Activated CD4-positive, alpha-beta T cell treated with anti-CD3 and anti-CD28 coated beads for 1 hour (primary cell): ENCODE measurements at places on chromosomes 7 and 10.

DNA sequence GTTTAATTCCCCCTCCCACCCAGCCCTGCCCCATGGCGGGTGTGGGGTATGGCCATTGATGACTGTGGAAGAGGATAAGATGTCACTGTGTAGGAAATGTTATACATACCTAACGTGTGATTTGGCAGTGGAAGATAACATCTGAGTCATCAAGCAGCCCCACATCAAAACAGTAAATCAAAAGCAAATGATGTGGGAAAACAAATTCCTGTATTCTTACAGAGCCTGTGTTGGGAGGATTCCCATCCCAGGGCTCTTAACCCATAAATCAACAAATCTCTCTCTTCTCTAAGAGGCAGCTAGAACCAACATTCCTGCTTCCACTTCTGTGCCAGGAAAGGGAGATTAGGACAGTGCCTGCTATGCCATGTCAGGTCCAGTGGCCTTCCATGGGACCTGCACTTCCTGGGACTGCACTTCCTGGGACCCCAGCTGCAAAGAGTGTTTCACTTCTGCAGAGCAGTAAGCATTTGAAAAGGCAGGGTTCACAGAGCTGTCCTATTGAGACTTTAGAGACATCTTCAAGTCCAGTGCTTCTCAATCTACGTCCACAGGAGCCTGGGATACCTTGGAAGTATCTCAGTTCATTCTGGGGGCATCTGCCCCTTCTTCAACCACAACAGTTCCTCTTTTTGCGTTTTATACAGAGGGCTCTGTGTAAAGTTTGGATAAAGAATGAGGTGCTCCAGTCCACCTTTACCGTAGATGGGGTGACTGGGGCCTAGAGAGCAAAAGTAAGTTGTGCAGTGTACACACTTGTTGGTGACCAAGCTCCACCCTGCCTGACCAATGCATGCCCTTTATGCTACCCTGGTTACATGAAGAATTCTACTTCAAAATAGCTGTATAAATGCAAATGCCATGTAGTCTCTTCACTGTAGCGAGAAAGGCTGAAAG, 45.7 kb downstream of the ATXN7L1 start:
- DNase-seq = no peak

DNA sequence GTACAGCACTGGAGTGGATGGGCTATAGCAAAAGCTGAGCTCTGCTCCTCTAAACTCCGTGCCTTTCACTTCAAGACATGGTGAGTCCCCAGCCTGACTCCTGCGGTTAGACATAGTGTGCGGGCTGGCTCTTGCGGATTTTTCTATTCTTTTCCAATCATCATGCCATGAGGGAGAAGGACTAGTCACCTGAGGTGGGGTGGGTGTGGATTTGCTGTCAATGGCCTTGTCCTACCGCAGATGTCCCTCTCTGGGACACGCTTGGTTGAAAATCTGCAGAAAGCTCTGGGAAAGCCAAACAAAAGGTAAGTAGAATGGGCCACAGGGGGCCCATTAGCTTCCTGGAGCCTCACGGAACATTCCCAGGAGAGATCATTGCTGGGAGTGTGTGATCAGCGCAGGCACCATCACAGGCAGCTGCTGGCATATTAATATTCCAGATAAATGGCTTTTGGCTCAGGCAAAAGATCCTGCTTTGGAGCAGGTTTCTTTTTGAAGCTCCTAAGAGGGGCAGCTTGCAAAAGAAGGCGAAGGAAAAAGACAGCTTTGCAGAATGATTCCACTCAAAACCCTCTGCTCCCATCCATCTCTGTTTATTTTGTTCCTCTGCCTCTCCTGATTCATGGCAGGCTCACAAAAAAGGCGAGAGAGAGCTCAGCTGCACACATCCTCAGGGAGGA, 509.0 kb upstream of the ZMIZ1 start:
- no peak for DNase-seq

GRCh38 chr10:109451879-109452278, 471.4 kb downstream of the XPNPEP1 start:
- no peak for DNase-seq

DNA sequence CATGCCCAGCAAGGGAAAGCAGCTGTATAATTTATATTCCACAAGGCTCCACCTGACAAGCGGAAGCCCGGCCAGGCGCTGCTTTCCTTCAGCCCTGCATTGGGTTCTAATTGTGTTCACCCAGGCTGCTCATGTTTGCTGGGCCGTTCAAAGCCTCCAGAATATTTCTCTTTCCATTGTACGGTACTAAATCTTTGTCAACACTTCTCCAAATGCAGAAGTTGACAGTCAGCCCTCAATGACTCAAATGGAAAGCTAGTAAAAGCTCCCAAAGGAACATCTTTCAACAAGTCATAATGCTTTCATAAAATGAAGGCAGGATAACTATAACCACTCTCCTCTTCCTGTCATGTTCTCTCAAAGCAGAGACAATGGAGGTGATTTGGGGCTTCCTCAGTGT, 17.8 kb upstream of the CPXM2 start:
- no peak for DNase-seq

GRCh38 chr7:108592646-108593201, 23.1 kb downstream of the DNAJB9 start:
- DNase-seq = no peak
